ENCODE measurements at places on chromosomes 5 and 9.

GRCh38 chr5:158380661-158381060, 521.7 kb upstream of the CLINT1 start:
- DNase-seq: no peak

DNA sequence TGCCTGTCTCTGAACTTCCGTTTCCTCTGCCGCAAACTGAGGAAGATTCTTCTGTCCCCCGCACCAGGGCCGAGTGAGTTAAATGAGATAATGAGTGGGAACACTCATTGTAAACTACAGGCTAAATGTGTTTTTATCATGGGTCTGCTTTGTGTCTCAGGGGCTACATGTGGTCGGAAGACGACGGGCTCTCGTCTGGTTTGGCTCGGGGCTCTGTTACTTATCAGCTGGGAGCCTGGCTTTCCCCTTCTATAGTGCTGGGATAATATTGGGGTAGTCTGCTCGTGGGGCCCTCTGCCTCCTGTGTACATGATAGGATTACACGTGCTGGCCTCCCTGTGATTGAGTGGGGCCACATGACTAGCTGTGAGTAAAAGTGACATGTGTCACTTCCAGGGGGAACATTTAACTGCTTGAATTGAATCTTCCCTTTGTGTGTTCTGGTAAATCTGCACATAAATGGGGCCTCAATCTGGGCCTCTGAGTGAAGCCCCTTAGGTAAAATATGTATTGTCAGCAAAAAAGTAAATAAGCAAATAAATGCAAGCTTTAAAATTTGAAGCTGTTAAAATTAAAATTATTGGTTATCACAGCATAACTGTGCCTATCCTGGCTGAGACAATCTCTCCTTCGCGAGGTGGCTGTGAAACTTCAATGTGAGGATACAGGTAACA, 86.9 kb upstream of the SH3PXD2B start:
- no peak for DNase-seq

GRCh38 chr9:7507566-7508270, 291.9 kb downstream of the DMAC1 start:
- DNase-seq: no peak

- no peak for DNase-seq
Observed at GRCh38 chr9:101026824-101027223, 1.7 kb upstream of the PLPPR1 start.

GRCh38 chr9:78811622-78812276, 514.8 kb downstream of the PSAT1 start:
- no peak for DNase-seq

DNA sequence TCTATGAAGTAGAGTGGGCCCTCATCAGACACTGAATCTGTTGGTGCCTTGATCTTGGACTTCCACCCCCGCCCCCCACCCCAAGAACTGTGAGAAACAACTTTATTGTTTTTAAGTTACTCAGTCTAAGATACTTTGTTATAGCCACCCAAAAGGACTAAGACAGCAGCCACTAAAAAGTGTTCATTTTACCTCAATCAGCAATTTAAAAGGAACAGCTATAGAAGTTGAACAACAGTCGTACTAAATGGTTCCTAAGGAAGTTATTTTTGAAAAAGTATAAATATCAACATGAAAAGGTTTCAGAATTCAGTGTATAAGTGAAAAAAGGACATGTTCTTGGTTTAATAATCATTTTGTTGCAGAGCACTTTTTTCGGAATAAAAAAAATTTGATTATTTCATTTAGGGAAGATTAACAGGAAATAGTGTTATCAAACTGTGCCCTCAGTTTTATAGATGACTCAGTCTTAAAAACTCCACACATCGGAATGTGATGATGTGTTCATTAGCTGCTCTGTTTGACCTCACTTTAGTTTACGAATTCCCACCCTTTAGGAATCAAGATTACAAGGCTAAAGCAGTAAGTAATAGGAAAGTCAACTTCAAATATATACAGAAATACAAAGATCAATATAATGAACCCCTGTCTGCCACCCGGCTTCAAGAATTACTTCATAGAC, 71.2 kb downstream of the MTAP start:
- DNase-seq: no peak

GRCh38 chr5:80076131-80077050, 41.2 kb downstream of the THBS4 start:
- no peak for DNase-seq

- no peak for DNase-seq
Observed at GRCh38 chr9:113463418-113464285, at the start of gene RGS3. RGS3 (plus strand) TSS chr9:113463727; CDS start chr9:113463803, 76 bp downstream.

DNA sequence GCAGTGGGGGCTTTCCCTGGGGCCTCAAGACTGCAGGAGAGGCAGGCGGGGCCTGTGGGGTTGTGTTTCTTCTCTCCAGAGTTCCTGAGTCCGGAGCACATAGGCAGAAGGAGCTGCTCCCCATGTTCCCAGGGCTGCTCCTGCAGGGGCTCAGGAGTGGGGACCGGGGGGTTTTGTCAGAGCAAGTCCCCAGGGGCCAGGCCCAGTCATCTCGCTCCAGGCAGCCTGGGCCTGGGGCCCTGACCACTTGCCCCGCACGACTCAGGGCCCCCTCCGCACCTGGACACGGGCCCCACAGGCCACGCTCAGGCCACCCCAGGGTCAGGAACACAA, 22.0 kb upstream of the SLC6A19 start:
- no peak for DNase-seq

GRCh38 chr9:82606492-82607382, 456.2 kb downstream of the RASEF start:
- no peak for DNase-seq

- DNase-seq: no peak
Observed at GRCh38 chr9:115640887-115641286, 512.7 kb upstream of the PAPPA start.

DNA sequence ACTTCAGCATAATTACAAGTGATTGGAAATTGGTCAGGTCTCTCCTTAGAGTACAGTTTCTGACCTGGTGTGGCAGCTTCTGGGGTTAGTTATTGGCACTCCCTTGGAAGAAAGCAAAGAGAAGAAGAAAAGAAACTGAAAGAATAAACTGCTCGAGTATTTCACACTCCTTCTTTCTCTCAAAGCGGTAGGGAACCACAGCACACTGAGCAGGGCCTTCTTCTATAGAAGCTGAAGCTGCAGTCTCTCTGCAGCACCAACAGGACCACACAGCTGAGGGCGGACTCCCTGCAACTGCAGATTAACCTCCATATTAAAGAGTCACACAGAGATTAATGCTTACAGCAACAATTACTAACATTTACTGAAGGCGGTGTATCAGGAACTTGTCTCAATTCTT, 152.0 kb downstream of the TRPM6 start:
- no peak for DNase-seq
